ENCODE measurements at places on chromosomes 1 and 21.

- peak; percentile 89 for DNase-seq
These were observed 18.0 kb downstream of the KIAA1614 start for GRCh38 chr1:180930687-180931086.

DNA sequence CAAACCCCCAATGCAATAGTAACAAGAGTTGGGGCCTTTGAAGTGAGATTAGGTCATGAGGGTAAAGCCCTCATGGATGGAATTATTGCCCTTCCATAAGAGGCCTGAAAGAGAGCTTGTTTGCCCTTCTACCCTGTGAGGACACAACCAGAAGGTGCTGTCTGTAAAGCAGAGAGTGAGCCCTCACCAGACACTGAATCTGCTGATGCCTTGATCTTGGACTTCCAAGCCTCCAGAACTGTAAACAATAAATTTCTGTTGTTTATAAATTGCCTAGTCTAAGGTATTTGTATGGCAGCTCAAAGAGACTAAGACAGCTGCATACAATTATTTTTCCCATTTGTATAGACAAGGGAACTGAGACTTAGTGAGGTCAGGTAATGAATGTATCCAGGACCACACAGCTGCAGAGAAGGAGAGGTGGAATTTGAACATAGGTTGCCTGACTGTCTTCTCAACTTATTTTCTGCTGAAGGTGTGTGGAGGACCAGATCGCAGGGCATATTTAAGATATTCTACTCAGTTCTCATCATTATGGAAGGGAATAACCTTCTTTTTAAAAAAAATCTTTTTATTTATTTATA lies 18.7 kb downstream of the IL23R start:
- DNase-seq: no peak

DNA sequence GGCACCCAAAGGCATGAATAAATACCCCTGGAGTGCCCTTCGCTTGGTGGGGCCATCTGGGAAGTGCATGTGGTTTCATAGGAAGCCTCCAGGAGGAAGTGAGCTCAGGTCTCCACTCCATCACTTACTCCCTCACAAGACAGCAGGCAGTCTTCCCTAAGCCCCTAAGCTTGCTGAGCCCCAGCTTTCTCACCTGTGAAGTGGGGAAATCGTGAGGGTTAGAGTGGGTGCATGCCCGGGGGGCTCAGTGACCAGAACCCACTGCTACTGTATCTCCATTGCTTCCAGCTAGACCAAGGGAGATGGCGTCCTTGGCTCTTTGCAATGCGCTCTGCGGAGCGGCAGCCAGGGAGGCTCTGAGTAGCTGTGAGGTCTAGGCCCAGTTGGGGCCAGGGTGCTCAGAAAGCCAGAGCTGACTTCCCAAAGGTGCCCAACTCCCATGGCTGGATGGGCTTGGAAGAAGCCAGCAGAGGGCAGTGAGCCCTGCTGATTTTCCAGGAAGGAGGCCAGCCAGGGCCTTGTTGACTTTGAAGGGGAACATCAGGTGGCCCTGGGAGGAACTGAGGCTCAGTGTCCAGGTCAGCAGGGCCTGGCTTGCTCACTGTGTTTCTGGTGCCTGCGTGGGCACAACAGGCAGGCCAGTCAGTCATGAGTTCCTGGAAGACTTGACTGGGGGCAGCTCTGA lies 27.3 kb downstream of the CDCP2 start:
- no peak for DNase-seq

DNA sequence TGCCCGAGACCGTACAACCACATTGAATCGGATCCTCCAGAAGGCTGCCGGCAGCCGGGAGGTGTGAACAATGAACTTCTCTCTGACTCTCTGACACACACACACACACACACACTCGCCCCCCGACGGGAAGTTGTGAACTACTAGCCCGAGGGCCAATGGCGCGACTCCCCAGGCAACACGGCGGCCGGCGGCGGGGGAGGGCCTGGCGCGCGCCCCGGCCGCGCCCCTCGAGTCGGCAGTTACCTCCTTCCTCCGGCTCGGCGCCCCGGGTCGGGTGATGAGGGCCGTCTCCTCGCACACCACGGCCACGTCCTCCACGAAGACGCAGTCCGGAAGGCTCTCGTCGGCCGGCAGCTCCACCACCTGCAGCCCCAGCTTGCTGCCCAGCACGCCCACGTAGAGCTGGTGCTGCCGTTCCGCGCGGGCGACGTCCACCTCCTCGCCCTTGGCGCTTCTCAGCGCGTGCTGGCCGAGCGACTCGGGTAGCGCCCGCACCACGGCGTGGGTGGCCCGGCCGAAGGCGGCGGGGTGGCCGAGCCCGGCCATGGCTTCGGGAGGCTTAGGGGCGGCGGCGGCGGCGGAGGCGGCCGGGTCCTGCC lies 361 bp downstream of the DDAH1 start:
- DNase-seq: peak; percentile 85

- DNase-seq: no peak
These were observed 1.1 kb downstream of the SHISAL2A start for GRCh38 chr1:52634111-52634510.

- no peak for DNase-seq
These were observed 65.6 kb downstream of the GRIK3 start for GRCh38 chr1:36968730-36969129.

All from eye (tissue), 1 donor.